ENCODE measurements at places on chromosomes 16 and 17. TPM values are rescaled to one million over a fixed set of nuclear protein-coding genes. Genes with fewer than 3 reads are reported as not detected.

DNA sequence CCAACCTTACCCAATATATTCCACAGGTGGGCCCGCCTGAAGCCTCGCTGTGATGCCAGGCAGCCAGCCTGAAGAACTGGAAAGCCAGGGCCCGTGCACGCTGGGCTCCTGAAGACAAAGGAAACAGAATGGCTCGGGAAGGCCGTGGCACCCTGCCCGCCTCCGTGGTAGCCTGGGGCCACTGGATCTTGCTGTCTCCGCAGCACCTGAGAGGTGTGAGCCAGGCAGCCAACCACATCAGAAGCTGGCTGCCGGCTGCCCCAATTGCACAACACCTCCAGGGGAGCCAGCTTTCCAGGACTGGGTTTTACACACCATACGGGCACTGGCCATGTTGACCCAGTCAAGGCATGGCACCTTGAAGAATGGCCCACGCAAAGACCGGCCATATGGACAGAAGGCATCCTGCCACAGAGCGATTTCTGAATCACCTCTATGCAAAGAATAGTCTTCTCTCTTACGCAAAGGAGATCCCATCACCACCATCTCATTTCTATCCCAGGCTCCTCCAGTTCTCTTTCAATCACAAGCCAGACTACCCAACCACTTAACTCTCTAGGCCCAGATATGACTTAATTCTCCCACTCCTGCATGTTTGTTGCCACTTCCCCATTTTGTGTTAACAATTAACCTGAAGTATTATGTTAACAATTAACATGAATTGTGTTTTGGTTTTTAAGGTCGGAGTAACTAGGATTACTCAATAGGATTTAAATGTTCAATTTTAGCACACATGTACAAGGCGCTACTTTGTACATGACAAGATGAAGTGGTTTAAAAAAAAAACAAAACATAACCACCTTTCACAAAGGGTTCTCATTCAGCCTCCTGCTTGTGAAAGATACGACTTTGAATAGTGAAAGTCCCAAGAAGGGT is 32.1 kb downstream of the ZFHX3 start:
- DNase-seq, result no peak

DNA sequence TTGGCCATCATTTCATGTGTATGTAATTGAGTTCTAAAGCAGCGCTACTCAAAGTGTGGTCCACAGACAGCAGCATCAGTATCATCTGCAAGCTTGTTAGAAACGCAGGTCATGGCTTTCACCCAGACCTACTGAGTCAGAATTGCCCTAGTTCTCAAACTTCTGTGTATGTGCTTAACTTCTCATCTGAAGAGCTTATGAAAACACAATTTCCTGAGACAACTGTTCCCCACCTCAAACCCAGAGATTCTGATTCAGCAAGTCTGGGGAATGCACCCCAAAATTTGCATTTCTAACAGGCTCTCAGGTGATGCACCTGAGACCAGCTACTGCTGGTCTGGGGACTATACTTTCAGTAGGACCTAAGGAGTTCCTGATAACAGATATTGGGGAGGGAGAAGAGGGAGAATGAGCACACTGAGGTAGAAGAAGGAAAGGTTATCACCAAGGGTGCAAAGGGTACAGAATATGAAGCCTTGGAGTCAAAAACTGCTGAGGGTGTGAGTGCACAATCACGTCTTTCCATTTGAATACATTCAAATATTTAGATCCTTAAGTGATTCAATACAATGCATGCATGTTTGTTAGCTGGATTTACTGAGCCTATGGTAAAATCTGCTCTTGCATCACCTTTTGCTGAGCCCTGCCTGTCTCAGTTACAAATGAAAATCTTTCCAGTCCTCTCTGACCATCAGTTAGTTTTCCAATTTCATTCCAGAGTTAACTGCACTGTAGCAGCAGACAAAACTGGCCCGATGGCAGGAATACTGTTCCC is 29.2 kb upstream of the SKAP1 start:
- DNase-seq, result peak; percentile 43

- no peak for DNase-seq
Measured at GRCh38 chr17:57548421-57549410, 196.4 kb downstream of the CCDC182 start.

- DNase-seq, result no peak
Measured at GRCh38 chr16:25005445-25006306, 9.5 kb downstream of the ARHGAP17 start.

GRCh38 chr17:27241346-27241946 is 52.5 kb upstream of the WSB1 start:
- no peak for DNase-seq

DNA sequence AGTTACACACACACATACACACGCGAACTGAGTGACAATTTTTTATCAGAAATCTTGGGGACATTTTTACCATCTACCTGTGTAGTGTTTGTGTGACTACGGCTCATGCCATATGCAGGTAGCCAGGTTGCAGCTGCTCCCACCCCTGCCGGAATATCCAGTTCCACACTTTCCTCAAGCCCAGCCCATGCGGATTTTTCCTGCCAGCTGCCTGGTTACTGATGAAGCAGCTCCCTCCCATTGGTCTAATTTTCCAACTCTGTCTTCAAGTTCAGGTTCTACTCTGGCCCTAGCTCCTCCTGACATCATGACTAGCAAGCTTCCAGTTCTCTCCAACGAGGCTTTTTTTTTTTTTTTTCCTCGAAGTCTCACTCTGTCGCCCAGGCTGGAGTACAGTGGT is 4.8 kb downstream of the GSG1L2 start:
- DNase-seq, result no peak

GRCh38 chr16:87141402-87141801 is 175.8 kb downstream of the C16orf95 start:
- no peak for DNase-seq

DNA sequence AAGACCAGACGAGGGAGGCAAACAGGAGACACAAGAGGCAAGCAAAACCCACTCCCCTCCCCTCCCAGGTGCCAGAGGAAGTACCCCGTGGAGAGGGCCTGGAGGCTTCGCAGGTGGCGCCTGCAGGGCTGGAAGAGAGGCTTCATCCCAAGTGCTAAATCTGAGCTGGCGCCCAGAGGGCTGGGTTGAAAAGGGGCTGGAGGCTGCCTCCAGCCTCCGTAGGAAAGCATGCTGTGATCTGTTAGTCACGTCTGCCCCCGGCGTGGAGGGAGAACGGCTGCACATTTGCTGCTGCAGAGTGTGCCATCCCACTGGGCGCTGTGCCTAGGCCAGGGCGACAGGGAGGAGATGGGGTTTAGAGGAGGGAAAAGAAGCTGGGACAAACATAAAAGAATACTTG is 16.9 kb downstream of the RPH3AL start:
- DNase-seq, result no peak

GRCh38 chr16:825341-826061 is 25.0 kb upstream of the GNG13 start:
- no peak for DNase-seq

GRCh38 chr17:42673885-42674754 is 2.7 kb downstream of the PLEKHH3 start:
- DNase-seq, result peak; percentile 50

- no peak for DNase-seq
Measured at GRCh38 chr16:10093576-10093975, 88.7 kb downstream of the GRIN2A start.

- DNase-seq, result no peak
Measured at GRCh38 chr17:27621536-27621935, 9.5 kb upstream of the LGALS9 start.

DNA sequence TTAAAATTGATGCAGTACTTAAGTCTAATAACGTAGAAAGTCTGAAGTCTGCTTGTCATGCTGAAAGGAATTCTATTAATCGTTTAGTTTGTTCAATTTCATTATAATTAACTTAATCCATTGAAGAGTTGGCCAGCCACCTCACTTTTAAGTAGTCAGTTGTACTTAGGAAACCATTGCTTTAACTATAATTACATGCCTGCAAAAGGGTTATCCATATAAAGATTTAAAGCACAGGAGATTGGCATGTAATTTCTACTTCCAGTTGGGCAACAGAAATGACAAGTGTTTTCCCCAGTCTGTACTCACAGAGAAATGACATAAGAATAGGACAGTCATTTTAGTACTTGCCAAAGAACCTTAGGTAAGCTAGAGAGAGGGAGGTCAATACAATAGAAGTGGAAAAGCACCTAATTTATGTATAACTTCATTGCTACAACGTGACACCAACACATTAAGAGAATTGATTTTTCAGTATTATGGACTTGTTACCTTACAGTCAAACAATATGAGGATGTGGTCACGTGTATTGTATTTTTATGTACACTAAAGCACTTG is 3.7 kb upstream of the USP32 start:
- no peak for DNase-seq

GRCh38 chr16:85062845-85063244 is 35.2 kb downstream of the KIAA0513 start:
- no peak for DNase-seq

DNA sequence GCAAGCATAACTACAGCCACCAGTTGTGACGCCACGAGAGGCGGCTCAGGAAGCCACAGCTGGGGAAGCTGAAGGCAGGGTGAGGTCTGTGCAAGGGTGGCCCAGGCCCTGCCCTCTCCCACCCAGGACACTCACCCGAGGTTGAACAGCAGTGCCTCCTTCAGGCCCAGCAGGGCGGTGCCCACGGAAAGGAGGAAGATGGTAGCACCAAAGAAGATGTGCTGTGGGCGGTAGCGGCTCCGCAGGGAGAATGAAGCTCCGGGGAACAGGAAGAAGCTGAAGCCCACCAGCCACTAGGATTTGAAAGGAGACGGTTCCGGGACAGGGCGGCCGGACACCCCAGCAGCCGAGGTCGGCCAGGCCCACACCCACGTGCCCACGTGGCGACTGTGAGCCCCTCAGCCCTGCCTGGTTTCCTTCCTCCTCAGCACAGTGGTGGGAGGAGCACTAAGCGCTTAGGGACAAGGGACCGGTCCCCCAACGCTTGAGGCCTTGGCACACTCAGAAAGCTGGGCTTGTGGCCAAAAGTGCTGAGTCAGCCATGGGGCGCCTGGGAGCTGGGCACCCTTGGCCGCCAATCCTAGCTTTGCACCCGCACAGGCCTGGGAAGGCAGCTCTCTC is 11.0 kb downstream of the CYB561 start:
- DNase-seq, result peak; percentile 46

DNA sequence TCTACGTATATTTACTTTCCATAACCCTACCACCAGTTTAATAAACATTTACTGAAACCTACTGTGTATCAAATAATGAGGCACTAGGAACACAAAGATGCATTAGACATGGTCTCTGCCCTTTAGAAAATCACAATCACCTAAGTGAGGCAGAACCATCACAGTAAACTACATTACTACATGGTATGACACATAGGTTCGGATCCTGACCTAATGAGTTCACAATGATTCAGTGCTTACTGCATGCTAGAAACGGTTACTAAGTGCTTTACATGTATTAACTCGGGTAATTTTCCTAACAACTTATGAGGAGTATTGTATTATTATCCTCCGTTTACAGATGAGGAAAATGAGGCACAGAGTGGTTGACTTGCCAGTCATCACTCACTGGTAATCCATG is 5.2 kb upstream of the SYNRG start:
- no peak for DNase-seq

- DNase-seq, result no peak
Measured at GRCh38 chr17:80513892-80514291, 30.7 kb upstream of the RPTOR start.

GRCh38 chr17:54901230-54901822 is 674 bp downstream of the TOM1L1 start:
- no peak for DNase-seq

DNA sequence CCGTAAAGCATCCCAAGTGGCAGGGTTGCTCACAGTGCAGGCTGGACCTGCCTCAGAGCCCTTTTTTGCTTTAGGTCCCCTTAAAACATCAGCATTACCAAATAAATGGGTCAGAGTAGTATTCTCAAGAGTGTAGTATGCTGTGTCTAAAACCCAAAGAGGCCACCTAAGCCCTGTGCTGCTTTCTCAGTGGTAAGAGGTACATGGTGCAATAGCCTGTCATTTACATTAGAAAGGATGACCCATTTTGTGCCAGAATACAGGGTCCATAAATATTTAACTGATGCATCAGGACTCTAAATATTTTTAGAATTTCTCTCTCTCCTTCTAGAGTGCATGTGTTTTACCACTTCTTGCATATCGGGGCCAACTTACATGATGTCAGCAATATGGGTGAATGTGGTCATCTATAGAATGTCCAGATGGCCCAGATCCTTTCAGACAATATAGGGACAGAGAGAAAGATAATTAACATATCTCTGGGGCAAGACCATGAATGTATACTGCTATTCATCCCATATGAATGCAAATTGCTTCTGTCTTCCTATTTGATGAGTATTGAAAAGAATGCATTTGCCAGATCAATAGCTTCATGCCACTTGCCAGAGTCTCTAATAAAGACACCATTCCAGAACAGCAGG is 329.2 kb downstream of the PMP22 start:
- no peak for DNase-seq

- no peak for DNase-seq
Measured at GRCh38 chr17:59151591-59151990, 3.4 kb downstream of the SKA2 start.

- DNase-seq, result no peak
Measured at GRCh38 chr17:65895969-65896368, 296.0 kb downstream of the CEP112 start.

DNA sequence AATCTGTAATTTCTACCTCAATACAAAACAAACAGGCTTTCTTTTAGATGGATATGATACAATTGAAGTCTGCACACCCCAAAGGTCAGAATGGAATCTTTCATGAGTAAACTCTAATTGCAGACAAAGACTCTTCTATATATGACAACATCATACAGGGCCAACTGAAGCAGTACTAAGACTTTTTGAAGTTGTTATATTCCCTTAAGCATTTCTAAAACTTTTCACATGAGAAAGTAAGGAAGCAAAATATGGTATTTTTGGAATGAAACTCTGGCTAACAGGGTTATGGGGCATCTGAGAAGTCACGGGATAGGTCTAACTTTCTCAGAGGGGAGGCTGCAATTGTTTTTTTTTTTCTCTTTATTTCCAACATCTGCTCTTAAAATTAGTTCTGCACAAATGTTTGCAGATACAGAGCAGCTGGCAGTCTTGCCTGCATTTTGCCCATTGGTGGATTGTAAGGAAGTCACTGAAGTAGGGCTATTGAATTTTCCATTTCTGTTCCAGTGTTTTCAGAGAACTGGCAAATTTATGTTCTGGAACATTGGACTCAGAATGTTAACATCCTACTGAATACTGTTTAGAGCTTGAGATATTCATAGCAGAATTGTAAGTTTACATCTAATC is 59.1 kb downstream of the SSH2 start:
- DNase-seq, result no peak

DNA sequence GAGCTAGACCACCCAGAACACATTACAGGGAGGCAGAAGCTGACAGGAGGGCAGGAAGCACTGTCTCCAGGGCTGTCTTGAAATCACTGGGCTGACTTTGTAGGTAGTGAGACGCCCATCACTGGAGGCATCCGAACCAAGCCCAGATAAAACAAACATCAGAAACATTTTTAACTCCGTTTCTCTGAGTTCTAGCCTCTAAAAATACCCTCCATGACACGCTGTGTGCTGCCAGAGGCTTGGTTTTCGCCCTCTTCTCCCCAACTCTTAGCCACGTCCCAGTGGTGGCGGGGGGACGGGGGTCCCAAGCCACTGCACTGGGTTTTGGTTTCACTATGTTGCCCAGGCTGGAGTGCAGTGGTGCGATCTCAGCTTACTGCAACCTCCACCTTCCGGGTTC is 1.2 kb downstream of the CEP295NL start:
- no peak for DNase-seq

The DCTPP1 gene
- 102 TPM for total RNA-seq

The FGF11 gene
- 6.9 TPM for total RNA-seq

The LRRC37A gene
- total RNA-seq, result 1.0 TPM

The CA4 gene
- not detected for total RNA-seq

The CCL4L2 gene
- 4.8 TPM for total RNA-seq

The INCA1 gene
- 0.28 TPM for total RNA-seq

The CD300LB gene
- not detected for total RNA-seq

The LLGL2 gene
- 7.1 TPM for total RNA-seq

The WFIKKN2 gene
- not detected for total RNA-seq

The LRRC75A gene
- 1.1 TPM for total RNA-seq

The CDH5 gene
- total RNA-seq, result not detected
